SK-N-DZ (cell line): ENCODE measurements at places on chromosomes 5 and 9.

- peak; percentile 98 for DNase-seq
Measured at GRCh38 chr5:163437309-163438182, at the start of gene CCNG1. TSS of gene CCNG1 (plus strand) at chr5:163437595. CDS start at chr5:163439257, 1,662 bp downstream.

- no peak for DNase-seq
Measured at GRCh38 chr5:5953584-5954274, 424.6 kb downstream of the MED10 start.

GRCh38 chr5:139091439-139092156 lies 106.6 kb downstream of the SIL1 start:
- no peak for DNase-seq

GRCh38 chr5:175671013-175671412 lies 13.1 kb downstream of the HRH2 start:
- DNase-seq: no peak

GRCh38 chr5:113267361-113267900 lies 167.4 kb downstream of the TSSK1B start:
- no peak for DNase-seq

DNA sequence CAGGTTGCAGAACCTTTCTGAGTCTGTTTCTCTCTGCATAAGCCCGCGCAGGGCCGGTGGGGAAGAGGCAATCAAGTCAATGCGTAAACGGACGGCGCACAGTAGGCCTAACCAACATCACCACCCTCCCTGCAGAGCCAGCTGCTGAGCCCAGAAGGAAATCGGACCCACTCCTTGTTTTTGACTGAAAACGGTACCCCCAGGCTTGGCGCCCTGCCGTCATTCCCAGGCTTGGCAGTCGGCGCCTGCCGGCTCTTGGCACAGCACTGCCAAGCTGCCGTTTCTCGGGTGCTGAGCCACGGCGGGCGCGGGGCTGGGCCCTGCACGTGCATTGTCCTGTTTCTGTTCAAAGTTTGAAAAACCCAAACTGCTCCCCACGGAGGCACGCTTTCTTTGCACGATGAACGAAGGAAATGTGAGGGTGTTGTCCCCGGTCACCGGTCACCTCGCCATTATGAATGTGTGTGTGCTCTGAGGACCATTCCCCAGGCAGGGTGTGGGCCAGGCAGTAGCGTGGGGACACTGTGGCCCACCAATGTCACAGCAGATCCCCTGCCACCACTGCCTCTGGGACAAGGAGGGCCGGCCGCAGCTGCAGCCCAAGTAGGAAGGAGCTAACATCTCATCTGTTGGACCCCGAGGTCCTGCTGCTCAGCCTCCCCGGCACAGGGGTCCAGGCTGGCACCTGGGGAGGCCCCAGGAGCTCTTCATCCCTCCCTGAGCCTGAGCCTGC lies 20.1 kb downstream of the FIBCD1 start:
- DNase-seq: no peak

DNA sequence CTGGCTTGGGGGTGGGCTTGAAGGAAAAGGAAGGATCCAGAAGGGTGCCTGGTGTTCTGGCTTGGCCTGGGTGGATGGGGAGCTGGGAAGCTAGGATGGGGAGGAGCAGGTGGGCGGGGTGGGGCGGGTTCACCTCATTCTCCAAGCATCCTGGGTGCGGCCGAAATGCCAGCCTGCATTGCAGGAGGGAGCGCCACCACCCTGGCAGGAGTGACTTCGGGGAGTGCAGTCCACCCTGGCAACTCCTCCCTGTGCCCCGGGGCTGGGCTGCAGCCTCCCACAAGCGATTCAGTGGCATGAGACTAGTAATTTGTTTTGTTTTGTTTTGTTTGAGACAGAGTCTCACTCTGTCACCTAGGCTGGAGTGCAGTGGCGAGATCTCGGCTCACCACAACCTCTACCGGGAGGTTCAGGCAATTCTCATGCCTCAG lies 5.5 kb downstream of the TTC16 start:
- no peak for DNase-seq

DNA sequence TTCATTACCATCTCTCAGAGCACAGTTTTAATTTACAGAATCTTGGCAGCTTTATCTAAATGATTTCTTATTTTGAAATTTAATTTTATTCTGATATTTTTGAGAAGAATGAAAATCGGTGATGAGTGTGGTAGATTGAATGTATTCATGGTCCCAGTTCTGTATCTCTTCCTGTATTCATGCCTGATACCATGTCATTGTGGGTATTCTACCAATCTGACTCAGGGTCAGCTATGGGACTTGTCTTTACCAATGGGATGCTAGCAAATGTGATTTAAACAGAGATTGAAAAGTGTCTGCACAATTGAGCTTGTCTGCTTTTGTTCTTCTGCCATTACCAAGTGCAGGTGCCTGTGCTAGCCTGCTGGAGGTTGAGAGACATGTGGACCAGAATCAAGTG lies 17.8 kb upstream of the ZNF618 start:
- no peak for DNase-seq

- DNase-seq: no peak
Measured at GRCh38 chr5:67190861-67191260, 5.7 kb downstream of the CD180 start.

DNA sequence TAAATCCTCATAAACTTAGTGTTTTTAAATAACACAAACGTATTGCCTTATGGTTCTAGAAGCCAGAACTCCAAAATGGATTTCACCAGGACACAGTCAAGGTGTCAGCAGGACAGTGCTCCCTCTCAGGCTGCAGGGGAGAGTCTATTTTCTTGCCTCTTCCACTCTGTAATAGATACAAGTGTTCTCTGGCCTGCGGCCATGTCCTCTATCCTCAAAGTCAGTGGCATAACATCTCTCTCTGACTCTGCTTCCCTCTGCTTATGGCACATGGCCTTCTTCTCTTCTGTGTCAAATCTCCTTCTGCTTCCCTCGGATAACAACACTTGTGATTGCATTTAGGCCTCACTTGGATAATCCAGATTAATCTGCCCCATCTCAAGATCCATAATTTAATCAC lies 129.4 kb upstream of the OR13F1 start:
- peak; percentile 2 for DNase-seq

DNA sequence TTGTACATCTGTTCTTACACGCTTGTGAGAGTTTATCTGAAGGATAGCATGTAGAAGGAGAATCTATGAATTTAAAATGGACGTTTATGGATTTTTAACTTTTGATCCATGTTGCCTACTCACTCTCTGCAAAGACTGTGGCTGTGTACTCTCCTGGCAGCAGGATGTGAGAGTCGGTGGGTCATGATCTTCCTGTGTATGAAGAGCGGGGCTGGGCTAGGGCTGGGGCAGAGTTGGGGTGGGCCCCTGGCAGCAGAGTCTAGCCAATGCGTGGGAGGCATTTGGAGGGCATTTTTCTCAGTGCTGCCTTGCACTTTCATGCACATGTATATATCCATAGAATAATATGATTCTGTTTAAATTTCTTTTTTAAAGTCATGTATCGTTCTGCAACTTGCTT lies 24.0 kb upstream of the DAB2IP start:
- no peak for DNase-seq

DNA sequence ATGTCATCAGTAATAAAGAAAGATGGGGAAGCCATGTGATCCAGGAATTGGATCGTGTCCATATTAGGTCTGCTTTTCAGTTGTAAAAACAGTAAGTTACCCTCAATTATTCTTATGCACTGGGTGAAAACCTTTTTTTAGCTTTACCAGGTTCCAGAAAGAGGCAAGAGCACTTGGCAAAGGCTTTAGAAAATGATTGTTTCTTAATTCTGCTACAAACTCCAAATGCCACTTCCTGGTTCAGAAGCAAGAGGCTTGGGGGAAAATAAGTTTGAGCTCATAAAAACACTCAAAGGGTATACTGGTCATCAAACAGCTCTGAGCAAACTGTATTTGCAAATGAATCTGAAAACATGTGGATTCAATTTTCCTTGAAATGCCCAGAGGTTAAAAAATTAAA lies 615.6 kb downstream of the EBF1 start:
- DNase-seq: no peak

- DNase-seq: no peak
Measured at GRCh38 chr5:179137643-179138567, 77.7 kb downstream of the ZNF354C start.

DNA sequence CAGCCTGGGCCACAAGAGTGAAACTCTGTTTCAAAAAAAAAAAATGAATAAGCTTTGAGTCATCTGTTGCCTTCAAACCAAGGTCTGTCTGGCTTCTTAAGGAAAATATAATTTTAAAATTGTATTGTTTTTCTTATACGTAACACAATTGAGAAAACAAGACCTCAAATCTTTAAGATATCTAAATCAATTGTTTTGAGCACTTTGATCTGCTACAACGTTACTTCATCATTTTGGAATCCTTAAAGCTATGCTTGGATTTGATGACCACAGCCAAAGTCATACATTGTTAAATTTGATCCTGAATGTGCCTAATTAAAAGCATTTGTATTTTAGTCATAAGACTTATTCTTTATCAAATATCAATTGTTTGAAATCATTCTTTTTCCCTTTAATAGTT lies 37.7 kb upstream of the VCAN start:
- no peak for DNase-seq
